ENCODE measurements at places on chromosomes 6 and 20.

DNA sequence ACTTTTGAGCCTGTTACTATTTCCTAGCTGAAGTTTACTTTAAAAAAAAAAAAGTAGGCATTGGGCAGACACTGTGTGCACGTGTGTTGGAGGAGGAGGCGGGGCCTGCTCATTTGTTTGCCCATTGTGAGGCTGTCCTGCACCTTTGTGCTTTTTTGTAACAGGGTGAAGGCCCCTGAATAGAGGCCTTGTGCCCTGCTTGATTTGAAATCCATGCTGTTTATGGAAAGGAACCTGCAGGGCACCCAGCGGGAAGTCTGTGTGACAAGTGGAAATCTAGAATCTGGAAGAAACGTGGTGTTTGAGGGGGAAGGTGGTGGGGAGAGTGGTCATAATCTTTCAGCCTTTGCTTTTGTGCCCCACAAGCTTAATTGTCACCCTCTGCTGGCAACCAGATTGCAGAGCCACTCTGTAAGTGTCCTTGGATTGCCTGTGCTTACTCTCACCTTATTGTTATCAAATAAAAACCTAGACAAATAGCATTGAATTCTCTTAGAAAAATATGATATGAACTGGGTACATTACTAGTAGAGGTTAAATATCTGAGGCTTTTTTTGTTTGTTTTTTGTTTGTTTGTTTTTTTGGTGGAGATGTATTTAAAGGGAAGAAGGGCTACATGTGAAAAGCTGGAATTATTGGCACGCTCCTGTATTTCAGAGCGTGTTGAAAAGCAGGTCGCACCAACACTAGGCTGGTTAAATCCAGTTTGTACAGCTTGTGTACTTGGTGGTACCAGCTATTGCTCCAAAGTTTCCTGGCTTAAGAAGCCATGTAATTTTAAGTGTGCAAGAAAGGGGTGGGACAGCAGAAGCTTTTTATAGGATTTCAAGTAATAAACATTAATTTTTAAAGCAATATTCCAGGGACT, 156.3 kb downstream of the ARID1B start:
- peak; percentile 41 for DNase-seq

DNA sequence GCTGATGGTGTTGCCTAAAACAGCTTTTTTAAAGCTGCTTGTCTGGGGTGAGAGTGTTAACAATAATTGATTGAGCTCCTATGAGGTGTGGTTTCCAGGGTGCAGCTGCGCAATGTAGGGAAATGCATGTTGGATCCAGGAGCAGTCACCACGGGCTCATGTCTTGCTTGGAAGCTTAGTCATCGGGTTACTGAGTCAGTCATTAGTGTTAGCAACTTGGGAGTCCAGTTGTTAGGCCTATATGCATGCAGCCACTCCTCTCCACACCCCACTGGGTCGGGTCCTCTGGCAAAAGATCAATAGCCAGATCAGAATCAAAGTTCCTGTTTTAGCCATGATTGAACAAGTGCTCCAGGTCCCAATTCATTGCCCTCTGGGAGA, 271.7 kb upstream of the CHD6 start:
- DNase-seq, result peak; percentile 63

DNA sequence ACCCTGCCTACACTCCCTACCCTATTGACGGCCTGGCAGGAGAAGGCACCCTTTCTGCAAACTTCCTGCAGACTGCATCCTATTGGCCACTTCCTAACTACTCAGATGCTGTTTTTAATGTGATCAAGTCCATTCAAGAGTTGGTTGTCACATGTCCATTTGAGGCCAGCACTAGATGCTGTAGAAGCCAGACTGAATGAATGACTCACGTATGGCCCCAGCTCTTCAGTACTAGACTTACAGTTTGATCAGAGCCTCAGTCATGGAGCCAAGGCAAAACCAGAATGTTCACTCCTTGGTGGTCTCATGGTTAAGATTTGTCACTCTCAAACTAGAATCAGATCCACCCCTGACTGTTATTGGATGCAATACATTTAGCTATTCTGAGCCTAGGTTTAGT, 101.7 kb downstream of the OPRM1 start:
- DNase-seq, result no peak

- DNase-seq, result no peak
Measured at GRCh38 chr6:13866301-13866700, 51.9 kb upstream of the MCUR1 start.

DNA sequence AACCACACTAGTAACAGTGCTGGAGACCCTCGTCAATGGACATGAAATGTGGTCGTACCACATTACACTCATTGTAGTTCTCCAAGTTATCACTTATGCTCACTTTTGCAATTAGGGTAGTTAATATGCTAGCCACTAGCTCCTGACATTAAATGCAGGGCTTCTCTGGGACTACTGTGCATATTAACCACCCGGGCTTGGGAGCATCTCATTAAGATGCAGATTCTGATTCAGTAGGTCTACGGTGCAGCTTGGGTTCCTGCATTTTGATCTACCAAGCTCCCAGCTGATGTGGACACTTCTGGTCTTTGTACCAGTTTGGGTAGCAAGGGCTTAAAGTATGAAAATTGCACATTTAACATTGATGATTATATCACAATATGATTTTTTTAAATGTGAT, 98.0 kb downstream of the ZFP64 start:
- no peak for DNase-seq

DNA sequence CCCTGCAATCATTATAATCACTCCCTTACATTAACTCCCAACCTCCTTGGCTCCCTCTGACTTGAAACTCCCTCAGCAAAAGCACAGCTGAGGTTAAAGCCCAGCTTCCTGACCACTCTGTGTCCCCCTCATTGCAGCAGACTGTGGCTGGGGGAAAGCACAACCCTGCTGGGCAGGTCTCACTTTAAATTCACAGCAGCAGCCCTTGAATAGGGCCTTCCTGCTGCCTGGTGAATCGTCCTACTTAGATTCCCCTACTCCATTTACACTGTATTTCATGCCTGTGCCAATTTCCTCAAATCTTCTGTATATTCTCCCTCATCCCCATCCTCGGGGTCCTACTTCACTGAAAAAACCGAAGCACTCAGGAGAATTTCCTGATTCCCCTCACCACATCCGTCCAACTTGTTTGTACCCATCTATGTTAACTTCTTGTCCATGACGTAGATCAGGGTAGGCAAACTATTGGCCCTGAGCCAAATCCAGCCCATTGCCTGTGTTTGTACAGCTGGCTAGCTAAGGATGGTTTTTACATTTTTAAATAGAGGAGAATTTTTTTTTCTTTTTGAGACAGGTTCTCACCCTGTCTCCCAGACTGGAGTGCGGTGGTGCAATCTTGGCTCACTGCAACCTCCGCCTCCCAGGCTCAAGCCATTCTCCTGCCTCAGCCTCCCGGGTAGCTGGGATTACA, 31.5 kb upstream of the GCM1 start:
- DNase-seq, result peak; percentile 27
